ENCODE measurements at places on chromosomes 3 and 15.

DNA sequence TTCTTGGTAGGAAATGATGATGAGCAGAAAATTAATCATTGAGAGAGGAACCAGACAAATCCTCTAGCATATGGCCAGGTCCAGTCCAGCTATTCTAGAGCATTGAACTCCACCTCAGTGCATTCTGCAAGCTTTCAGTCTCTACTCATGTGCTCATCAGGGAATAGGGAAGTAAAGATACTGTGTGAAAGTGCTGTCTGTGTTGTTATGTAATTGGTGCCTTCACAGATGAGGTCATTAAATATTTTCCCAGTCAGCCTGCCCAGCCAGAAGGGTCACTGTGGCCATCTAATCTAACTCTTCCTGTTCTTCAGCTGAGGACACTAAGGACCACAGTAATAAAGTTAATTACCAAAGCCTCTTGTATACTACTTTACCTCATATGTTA, 28.2 kb downstream of the C3orf62 start:
- DNase-seq: no peak

GRCh38 chr3:134471521-134472193, 14.1 kb downstream of the ANAPC13 start:
- peak; percentile 54 for DNase-seq

- DNase-seq: no peak
Observed at GRCh38 chr3:183356920-183357319, 71.5 kb downstream of the MCF2L2 start.

- DNase-seq: no peak
Observed at GRCh38 chr3:189491831-189492230, 139.4 kb upstream of the TP63 start.

DNA sequence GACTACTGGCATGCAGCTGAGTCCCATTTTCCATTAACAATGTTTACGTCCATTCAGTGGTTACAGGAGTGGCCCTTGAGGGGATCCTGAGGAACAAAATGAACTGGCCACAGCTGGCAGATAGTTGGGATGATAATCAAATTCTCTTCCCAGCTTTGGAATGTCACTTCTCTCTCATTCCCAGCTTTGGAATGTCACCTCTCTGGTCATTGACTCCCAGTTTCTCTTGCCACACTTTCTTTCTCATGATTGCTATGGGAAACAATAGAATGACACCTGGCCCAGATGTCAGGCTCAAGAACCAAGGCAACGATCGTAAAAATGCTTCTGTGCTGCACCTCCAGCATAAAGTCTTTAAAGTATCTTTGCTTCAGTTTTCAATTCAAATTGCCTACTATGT, 34.0 kb downstream of the ATP13A4 start:
- no peak for DNase-seq

- no peak for DNase-seq
Observed at GRCh38 chr3:123319760-123320159, 118.0 kb downstream of the SEC22A start.

DNA sequence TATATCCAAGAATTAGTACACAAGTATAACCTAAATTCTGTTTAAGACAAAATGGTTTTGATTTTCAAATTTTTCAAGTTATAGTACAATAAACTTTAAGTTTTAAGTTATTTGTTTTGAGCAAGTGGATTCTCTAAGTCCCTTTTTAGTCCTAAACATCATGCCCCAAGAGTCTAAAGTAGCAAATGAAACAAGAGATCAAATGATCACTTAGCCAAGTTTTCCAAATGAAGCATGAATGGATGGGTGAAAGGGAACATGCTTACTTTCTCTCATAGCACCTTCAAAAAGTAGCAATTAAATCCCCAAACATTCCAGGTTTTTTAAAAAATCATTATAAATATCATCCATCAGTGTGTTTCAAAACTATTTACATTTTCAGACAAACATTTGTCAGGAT, 19.5 kb downstream of the DLG1 start:
- DNase-seq: no peak

DNA sequence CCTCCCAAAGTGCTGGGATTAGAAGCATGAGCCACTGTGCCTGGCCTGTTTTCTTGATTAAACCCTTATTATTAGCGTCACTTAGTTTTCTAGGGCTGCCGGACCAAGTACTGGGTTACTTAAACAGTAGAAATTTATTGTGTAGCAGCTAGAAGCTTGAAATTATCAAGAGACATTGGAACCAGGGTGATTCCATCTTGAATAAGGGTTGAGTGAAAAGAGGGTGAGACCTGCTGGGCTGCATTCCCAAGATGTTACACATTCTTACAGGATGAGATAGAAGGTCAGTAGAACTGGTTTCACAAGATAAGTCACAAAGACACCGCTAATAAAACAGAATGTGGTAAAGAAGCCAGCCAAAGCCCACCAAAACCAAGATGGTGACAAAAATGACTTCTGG, 18.6 kb upstream of the FSTL1 start:
- peak; percentile 88 for DNase-seq

DNA sequence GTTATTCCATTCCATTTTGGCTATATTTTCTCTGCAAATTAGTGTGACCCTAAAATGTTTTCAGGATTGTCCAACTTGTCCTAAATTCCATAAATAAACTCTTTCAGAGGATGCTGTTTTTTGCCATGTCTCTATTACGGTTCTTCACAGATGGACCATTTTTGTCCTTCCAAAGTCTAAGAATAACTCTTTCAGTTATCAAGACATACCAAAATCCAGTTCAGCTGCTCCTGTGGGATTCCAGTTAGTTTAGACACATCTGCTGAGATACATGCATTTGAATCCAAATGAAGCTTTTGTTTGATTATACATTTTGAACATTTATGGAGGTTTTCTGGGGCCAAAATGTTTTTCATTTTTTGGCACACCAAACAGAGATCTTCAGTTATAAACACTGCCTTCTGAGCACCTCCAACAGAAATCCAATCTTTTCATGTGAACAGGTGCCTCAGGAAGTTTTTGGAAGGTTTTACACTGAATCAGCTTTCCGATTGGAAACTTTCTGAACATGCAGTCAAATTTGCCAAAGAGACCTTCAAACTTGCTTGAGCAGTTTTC, 80.7 kb downstream of the TIGIT start:
- no peak for DNase-seq

- no peak for DNase-seq
Observed at GRCh38 chr3:24765399-24765798, 270.7 kb upstream of the THRB start.

- no peak for DNase-seq
Observed at GRCh38 chr15:59997070-59997701, 6.9 kb upstream of the FOXB1 start.

DNA sequence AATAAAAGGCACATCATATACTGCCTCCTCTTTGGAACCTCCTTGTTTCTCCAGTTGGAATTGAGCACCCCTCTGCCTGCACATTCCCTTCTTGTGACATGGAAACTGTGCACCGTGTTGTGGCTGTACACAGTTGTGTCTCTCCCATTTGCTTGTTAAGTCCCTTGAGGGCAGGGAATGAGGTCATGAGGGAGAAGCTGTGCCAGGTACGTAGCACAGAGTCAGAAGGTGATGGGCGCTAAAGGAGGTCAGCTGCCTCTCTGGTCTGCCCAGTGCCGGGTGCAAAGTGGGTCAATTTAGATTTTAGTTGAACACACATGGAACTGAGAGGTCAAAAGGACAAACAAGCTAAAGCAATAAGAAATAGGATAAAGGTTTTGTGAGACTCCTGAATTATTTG, 124.4 kb downstream of the FAM43A start:
- DNase-seq: no peak

- no peak for DNase-seq
Observed at GRCh38 chr3:69712933-69713332, 26.3 kb upstream of the MITF start.

GRCh38 chr3:106795553-106795952, 581.7 kb upstream of the CCDC54 start:
- no peak for DNase-seq

- no peak for DNase-seq
Observed at GRCh38 chr3:130915567-130916292, 21.8 kb downstream of the ATP2C1 start.

GRCh38 chr3:168693870-168694269, 598.1 kb upstream of the GOLIM4 start:
- no peak for DNase-seq

GRCh38 chr15:68488966-68489365, 57.0 kb upstream of the ITGA11 start:
- no peak for DNase-seq

GRCh38 chr3:84586427-84586826, 372.4 kb upstream of the CADM2 start:
- DNase-seq: no peak

GRCh38 chr15:98719137-98719740, 70.9 kb downstream of the IGF1R start:
- DNase-seq: no peak

DNA sequence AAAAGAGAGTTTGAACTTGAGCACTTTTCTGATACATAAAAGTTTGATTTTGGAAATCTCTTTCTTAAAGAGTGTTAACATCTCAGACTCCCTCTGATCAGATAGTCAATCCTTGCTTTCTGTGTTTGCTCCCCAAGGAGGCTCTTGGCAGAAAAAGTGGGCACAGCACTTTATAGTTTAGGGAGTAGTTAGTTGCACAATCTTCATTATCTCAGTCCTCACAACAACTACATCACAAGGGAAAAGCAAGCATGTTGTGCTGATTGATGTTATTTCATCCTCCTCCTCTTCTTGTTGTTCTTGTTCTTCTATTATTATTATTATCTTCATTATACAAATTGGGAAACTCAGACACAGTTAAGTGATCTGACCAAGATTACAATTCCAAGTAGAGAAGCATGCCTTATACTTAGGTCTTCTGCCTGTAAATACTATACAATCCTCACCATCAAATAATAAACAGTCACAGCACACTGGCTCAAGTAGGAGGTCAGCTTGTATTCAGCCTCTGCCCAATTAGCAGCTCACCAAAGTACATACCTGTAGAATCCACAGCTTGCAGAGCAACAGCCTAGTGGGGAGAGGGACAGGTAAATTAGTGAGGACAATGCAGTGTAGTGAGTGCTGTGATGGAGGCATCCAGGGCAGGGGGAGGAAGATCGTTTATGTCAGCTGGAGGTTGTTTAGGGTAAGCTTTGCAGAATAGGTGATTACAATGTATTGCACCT, 304.1 kb upstream of the MME start:
- no peak for DNase-seq

DNA sequence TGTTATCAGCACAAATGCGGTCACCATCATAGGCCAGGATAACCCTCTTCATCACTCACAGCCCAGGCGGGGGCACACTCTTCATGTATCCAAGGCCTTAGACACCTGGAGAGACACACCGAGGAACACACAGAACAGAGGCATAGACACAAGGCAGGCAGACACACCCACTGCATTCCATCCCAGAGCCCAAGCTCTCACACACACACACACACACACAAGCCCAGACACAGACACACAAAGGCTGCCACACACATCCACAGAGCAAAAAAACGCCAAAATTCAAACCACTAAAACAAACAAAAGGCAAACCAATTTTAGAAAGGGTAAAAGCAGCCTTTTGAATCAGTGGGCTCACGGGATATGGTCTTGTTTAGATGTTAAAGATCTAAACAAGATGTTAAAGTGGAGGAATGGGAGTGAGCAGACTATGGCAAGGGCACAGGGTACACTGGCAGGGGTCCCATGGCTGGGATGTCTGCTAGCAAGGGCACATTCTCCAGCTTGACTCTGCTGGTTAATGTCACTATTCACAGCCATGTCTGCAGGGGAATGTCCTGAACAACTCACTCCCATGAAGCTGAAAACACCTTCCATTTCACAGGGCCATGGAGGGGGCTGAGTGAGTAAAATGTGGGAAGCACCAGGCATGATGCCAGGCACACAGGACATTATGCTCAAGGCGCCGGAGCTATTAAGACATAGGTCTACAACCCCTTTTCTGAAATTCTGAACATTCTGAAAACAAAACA, 14.9 kb upstream of the CRABP1 start:
- no peak for DNase-seq

DNA sequence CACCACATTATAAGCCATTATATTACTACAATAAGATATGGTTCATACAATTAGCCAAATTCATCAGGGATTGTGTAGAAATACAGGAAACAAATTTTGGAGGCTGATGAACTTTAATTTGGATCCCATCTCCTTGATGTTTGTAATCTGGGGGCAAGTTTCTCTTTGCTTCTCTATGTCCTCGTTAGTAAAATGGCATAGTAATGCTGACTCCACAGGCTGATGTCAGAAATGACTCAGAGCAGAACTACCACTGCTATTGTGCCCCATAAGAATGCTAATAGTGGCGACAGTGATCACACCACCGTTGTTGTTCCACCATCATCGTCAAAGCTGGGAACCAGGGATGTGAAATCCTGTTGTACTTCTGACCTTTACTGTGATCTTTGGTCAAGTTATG, 722.3 kb upstream of the LMCD1 start:
- DNase-seq: no peak

DNA sequence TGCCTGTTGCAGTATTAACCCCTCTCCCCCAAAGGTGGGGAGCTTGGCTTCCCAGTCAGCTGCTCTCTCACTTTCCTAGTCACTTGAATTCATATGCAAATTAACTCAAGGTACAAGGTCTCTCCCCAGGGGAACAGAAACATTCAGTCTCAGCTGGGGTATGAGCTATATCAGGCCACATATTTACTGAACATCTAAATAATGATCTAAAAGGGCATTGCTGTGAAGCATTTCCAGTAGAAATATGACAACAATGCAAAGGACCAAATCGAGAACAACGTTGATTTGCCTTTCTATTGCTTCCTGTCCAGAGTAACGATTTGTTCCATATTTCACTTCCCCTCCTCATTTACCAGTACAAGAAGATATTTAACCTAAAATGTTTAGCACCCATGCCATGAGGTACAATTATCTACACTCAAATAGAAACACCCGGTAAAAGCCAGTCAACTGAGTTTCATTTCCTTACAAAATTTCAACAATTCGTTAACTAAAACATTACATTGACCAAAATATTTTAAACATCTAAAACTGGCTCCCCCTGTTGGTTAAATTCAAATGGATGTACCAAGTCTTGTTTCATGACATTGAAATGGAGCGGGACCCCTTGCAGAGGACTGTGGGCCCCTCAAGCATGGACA, 36.5 kb upstream of the KLHL6 start:
- no peak for DNase-seq

- DNase-seq: no peak
Observed at GRCh38 chr3:185082149-185082548, 70.7 kb downstream of the C3orf70 start.

Measured in RWPE1 (cell line).